Uterus (tissue), 4 donors: ENCODE measurements at places on chromosomes 16 and 17. TPM values are rescaled to one million over a fixed set of nuclear protein-coding genes. Genes with fewer than 3 reads are reported as not detected.

The ERN2 gene
- not detected for total RNA-seq

DNA sequence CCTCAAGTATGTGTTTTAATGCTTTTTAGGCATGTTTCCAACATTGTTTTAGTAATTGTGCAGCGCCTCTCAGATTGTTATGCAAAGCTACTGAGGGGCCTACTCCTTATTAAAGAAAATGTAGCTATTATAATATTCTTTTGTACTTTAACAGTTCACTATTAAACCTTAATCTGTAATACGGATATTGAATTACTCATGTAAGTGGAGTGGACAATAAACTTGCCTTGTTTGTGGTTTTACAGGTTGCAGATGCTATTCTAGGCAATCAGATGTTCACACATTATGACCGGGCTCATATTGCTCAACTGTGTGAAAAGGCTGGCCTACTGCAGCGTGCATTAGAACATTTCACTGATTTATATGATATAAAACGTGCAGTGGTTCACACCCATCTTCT, 41.0 kb downstream of the PTRH2 start:
- no peaks in the 10 kb centered on the region for H3K27me3 ChIP-seq
- no peaks in the 10 kb centered on the region for H3K4me1 ChIP-seq
- H3K36me3 ChIP-seq = no peaks in the 10 kb centered on the region
- H3K4me3 ChIP-seq = no peak overlapping the region

- no peak overlapping the region for H3K27ac ChIP-seq
- H3K4me3 ChIP-seq = no peak overlapping the region
- H3K4me1 ChIP-seq = no peaks in the 10 kb centered on the region
- no peaks in the 10 kb centered on the region for H3K36me3 ChIP-seq
- DNase-seq = no peak
Measured at GRCh38 chr17:15972497-15972951, 27.0 kb downstream of the ZSWIM7 start.

DNA sequence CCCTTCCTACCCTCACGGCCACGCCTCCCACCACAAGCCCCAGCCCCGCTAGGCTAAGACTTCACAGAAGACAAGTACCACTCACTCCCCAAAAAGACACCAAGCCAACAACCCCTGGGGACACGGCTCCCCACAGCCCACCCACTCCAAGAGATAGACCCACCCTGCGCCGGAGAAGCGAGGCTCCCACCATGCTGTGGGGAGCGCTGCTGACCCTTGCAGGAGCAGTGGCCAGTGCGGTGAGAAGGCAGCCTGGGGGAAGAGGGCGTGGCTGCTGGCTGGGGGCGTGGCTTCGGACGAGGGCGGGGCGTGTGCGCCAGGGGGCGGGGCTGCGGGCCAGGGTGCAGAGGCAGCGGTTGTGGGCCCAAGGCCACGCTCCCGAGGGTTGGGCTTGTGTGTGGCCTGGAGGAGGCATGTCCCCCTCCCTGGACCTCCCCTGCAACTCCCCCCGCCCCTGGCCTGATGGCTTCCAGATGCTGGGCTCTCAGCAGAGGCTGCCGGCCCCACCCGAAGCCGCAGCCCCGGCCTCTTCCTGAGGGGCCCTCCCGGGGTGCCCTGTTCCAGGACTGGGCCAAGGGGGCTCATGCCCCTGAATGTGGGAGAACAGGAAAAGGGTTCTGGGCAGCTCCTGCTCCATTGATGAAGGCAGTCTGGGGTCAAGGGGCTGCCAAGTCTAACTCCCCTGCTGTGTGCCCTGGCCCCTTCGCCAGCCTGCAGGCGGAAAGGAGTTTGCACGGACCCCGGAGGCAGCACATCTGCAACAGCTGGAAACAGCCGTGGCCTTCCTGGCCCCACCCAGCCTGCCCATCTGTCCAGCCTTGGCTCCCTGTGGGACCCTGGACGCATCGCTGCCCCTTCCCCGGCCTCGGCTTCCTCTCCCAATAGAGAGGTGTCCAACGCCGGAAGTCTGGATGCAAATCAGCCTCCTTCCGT, 9.1 kb downstream of the TFAP4 start:
- no peaks in the 10 kb centered on the region for H3K27me3 ChIP-seq
- DNase-seq = peak; percentile 92
- peaks cover 5% of the 10 kb centered on the region for H3K4me1 ChIP-seq
- H3K27ac ChIP-seq = peak overlapping the region; percentile 74
- H3K36me3 ChIP-seq = no peaks in the 10 kb centered on the region

GRCh38 chr17:78839762-78840529, 668 bp downstream of the USP36 start:
- peak; percentile 56 for DNase-seq
- peak overlapping the region; percentile 95 for H3K4me3 ChIP-seq
